Stimulated activated effector memory CD8-positive, alpha-beta T cell treated with anti-CD3 and anti-CD28 coated beads, Interleukin-12 subunit alpha, Interleukin-12 subunit beta, amount 100 ng/mL, for 72 hours (primary cell): ENCODE measurements at places on chromosomes 2 and 18.

- DNase-seq: no peak
These were observed 21.4 kb upstream of the DRC1 start for GRCh38 chr2:26380281-26380680.

GRCh38 chr18:22951823-22952222 is 18.7 kb downstream of the RBBP8 start:
- DNase-seq: no peak

GRCh38 chr2:162072976-162073887 is 783 bp downstream of the DPP4 start:
- peak; percentile 58 for DNase-seq

- DNase-seq: no peak
These were observed 61.9 kb downstream of the CENPO start for GRCh38 chr2:24855022-24855622.

GRCh38 chr2:55175254-55176093 is 56.6 kb downstream of the CLHC1 start:
- no peak for DNase-seq

- peak; percentile 61 for DNase-seq
These were observed 39.9 kb downstream of the STK17B start for GRCh38 chr2:196131384-196131937.

- no peak for DNase-seq
These were observed 158.7 kb upstream of the MYO3B start for GRCh38 chr2:170019060-170019805.

DNA sequence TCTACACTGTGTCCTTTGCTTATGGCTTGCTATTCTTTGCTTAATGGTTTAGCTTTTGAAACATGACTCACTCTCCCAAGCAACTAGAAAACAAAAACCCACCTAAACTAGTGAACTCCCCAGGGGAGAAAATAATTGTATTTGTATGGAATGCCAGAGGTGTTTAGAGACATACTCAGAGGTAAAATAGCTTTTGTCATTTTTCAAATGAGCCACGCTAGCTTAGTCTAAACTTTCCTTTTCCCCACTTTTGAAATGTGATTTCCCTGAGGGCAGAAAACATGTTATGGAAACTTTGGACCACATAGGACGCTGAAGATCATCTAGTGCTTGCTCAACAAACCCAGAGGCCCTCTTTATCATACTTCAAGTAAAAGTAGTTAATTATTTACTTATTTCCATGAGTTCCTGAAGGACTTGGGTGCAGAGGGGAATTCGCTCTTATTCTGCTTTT is 16.5 kb upstream of the CYTIP start:
- DNase-seq: no peak

GRCh38 chr2:141029428-141030078 is 1101.3 kb downstream of the LRP1B start:
- DNase-seq: no peak

GRCh38 chr2:222296911-222297599 is 1.7 kb downstream of the PAX3 start:
- DNase-seq: no peak
